Caki2 (cell line): ENCODE measurements at places on chromosomes 12 and 14. TPM values are rescaled to one million over a fixed set of nuclear protein-coding genes. Genes with fewer than 3 reads are reported as not detected.

- DNase-seq = no peak
Measured at GRCh38 chr12:5624486-5625272, 192.8 kb downstream of the NTF3 start.

GRCh38 chr14:21414137-21414631 is 30.4 kb upstream of the SUPT16H start:
- no peak for DNase-seq

- DNase-seq = no peak
Measured at GRCh38 chr12:66063916-66064315, 66.6 kb downstream of the LLPH start.

DNA sequence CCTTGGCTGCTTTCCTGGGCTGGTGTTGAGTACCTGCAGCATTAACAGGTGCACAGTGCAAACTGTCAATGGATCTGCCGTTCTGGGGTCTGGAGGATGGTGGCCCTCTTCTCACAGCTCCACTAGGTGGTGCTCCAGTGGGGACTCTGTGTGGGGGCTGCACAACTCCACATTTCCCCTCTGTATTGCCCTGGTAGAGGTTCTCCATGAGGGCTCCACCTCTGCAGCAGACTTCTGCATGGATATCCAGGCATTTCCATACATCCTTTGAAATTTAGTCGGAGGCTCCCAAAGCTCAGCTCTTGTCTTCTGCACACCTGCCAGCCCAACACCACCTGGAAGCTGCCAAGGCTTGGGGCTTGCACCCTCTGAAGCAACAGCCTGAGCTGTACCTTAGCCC is 198.6 kb downstream of the GXYLT1 start:
- DNase-seq = no peak

GRCh38 chr14:104299993-104300761 is 161.8 kb downstream of the KIF26A start:
- no peak for DNase-seq

DNA sequence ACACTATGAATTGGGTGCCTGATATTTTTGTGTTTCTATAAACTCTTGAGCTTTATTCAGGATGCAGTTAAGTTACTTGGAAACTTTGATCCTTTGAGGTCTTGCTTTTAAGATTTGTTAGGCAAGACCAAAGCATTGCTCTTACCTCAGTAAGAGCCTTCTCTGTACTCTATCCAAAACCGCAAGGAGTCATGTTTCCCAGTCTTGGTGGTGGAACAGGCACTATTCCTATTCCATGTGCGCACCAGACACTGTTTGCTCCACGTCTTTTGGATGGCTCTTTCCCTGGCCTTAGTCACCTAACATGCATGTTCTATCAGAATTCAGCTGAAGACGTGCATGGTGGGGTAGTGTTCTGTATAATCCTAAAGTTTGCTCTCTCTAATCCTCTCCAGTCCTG is 23.5 kb downstream of the CSRP2 start:
- DNase-seq = no peak

GRCh38 chr12:53065975-53066931 is 12.9 kb downstream of the SPRYD3 start:
- DNase-seq = peak; percentile 68

DNA sequence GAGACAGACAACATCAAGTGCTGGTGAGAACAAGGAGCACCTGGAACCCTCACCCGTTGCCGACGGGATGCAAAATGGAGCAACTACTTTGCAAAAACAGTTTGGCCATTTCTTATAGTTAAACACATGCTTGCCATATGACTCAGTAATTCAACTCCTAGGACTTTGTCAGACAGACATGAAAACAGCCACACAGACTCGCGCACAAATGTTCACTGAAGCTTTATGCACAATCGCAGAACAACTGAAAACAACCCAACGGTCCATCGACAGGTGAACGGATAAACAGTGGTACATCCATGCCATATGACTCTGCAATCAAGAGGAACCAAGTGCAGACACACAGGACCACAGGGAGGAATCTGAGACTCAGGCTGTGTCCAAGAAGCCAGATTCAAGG is 30.8 kb downstream of the NCOR2 start:
- no peak for DNase-seq

- DNase-seq = no peak
Measured at GRCh38 chr14:68020999-68021663, 201.6 kb downstream of the RAD51B start.

GRCh38 chr14:60815371-60815770 is 80.8 kb downstream of the MNAT1 start:
- DNase-seq = no peak

DNA sequence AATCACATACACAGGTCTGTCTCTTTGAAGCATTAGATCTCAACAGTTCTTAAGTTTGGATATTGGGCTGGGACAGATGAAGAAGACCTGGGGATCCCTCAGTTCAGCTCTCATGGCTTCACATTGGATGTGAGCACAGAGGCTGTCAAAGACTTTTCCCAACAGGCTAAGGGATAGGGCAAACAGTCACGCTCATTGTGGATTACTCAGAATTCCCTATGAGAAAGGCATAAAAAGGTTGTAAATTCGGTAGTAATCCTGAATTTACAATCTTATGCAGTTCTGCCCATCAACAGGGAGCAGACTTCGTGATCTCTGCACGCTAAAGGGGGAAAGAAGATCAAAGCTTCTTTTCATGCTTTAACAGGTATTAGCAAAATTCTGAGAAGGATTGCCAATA is 448.4 kb downstream of the DAD1 start:
- DNase-seq = no peak

GRCh38 chr12:53980104-53980801 is 4.7 kb upstream of the HOXC10 start:
- no peak for DNase-seq

MMP17 gene
- 1.0 and 4.5 TPM in 2 replicates for total RNA-seq

GDF3 gene
- not detected in 2 replicates for total RNA-seq

NAV3 gene
- total RNA-seq = 34.8 and 56.0 TPM in 2 replicates

JDP2 gene
- total RNA-seq = 34.2 and 36.6 TPM in 2 replicates

NEUROD4 gene
- not detected in 2 replicates for total RNA-seq
